ENCODE measurements at places on chromosomes 6 and 20.

GRCh38 chr20:61449057-61449609 lies 197.1 kb downstream of the CDH4 start:
- no peak for DNase-seq

DNA sequence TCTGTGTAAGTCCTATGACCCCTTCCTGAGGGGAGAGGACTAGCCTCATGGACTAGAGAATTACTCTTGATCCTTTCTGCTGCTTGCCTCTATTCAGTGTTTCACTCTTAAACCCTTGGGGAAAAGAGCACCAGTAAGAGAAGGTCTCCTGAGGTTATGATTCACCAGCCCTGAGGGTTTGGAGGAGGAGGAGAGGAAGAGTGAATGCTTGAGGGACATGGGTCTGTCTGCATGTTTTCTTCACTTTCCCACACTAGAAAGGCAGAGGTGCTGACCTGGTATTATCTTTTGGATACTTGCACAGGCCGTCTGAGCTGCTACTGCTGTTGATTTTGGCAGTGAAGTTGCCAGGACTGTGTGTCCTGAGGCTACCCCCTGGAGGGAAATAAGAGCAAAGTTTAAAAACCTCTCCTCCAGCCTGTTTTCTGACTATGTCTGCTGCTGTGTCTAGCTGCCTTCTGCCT lies 78.3 kb downstream of the CD109 start:
- DNase-seq = peak; percentile 91

DNA sequence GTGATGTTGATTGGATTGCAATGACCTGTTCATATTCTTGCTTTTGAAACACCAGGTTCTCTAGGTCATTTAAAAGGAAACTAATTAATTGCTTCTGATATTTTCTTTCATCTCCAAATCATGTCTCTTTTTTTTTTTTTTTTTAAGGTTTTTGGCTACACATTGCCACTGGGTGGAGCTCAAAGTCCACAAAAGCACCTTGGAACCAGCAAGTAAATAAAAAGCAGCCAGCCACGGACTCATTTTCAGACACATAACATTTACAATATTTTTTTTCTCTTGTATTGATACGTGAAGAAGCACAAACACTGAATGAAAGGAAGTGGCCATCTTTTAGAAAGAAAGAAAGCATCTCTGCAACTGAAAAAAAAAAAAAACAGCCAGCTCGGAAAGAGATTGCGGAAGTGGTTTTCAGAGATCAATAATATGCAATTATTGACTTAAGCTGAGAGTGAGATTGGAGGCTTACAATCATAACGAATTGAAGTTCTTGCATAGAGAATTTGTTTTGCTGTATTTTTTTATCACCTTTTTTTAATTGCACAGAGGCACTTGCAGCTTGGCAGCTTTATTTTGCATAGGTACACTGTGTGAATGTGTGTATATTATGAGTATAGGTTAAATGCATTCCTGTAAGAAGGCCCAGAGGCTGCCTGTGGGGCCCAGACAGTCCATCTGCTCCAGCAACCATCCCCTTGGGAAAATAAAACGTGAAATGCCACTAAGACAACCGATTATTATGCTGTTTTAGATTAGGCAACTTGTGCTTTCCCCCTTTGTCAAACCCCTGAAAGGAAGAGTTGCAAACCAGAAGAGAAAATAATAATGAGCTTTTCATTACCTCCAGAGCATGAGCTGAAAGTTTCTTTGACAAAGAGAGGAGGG lies 28.2 kb downstream of the CGA start:
- peak; percentile 65 for DNase-seq

- DNase-seq = no peak
Observed at GRCh38 chr6:47288267-47289090, 21.2 kb downstream of the TNFRSF21 start.

DNA sequence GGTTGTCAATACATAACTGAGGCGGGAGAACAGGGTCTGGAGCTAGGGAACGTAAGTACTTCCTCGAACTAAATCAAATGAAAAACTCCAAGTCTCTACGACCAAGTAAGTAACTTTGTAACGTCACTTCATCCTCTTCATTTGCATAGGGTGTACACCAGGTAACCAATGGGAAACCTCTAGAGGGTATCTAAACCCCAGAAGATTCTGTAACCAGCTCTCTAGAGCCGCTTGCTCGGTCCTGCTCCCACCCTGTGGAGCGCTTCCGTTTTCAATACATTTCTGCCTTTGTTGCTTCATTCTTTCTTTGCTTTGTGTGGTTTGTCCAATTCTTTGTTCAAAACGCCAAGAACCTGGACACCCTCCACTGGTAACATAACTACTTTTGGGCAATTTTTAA lies 133.5 kb upstream of the TMEM170B start:
- no peak for DNase-seq

DNA sequence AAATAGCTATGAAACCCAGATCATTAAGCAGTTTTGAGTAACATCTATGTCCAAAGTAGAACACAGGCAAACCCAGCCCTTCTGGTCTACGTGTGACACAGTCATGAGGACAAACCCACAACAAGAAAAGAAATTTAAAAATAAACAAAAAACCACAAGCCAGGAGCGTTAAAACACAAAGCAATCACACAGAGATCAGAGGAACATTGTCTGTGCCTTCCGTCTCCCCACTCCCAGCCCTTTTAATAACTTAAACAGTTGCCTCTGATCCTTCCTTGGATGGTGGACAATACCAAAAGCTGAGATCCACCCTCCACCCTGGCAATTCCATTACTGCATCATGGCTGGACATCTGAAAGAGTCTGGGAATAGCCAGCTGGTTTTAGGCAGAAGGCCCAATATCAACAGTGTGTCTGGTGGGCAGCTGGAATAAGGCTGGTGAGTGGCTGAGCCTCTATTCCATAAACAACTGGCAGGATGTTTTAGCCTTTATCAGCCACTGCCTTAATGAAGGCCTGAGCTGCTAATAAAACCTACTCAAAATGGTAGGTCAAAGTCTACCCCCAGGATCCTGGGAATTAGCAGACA lies 15.7 kb upstream of the LAMA4 start:
- DNase-seq = no peak

DNA sequence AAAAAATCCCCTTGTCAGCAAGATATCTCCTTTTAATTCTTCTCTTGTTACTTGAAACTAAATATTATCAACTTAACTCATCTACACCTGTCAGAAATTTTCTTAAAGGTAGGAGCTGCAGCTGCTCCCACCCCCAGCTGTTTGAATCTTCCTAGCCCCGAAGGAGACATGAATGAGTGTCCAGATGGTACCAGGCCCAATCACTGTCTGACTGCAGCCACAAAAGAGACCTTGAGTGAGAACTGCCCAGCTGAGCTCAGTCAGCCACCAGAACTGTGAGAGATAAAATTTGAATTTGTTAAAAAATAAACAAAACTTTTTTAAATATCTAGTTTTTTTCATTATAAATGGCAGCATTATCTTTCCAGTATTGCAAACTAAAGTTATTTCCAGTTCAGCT lies 84.7 kb downstream of the PRSS35 start:
- DNase-seq = no peak

DNA sequence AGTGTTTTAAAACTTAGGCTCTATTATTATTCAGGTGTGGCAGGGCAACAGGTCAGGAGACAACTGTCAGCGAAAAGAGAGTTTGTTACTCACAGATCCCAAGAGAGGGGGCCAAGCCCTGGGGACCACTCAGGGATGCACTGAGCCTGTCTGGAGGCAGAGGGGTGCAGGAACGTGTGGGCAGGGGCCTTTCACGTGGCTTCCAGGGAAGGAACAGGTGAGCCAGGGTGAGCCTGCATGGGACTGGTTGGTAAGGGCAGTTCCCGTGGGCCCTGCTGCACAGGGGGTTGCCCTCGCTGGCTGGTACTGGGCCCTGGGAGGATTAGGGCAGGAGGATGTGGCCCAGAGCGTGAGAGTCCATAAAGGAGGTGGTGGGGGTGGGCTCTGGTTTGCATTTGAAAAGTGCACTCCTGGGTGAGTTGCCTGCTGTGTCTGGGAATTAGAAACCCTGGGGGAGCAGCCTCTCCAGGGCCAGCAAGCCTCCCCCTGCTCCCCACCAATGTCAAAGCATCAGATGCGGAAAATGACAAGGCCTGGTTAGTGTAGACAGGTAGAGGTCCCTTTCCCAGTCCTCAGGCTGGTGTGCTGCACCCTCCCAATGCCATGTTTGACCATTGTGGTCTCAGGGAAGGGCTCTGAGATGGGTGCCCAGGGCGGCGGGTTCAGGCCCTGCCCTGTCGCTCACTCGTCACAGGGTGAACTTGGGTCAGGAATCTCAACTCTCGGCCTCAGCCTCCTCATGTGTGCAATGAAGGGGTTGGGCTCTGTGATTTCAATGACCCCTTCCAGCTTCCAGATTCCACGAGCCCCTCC lies 127.4 kb upstream of the RPS6KA2 start:
- no peak for DNase-seq

- no peak for DNase-seq
Observed at GRCh38 chr6:116011520-116011919, 49.2 kb downstream of the FRK start.

DNA sequence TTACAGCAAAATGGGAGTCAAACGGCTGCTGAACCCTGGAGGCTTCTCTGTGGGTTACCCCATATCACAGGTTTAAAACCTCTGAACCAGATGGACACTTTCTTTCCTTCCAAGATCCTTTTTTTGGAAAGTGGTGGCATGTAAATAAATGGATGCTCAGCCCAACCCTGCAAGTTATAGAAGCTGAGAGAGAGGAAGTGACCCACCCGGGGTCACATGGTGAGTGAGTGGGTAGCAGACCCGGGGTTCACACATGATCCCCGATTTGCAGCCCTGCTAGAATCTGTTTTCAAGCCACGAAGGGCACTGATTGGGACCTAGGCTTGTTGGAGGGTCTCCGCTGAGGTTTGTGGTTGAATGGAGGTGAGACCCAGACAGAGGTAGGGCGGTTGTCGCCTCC lies 32.0 kb downstream of the SIRPA start:
- DNase-seq = no peak

DNA sequence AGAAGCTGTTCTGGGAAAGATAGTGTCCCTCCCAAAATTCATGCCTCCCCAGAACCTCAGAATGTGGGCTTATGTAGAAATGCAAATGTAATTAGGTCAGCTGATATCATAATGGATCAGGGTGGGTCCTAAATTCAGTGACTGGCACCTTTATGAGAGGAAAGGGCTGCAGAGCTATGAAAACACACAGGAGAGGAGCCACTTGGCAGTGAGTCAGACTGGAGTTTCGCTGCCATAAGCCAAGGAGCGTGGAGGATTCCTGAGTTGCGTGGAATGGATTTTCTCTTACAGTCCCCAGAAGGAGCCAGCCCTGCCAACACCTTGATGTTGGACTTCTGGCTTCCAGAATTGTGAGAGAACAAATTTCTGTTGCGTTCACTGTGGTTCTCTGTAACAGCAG lies 249.8 kb upstream of the PMEPA1 start:
- no peak for DNase-seq

- DNase-seq = no peak
Observed at GRCh38 chr6:150409576-150410066, 40.8 kb downstream of the IYD start.

DNA sequence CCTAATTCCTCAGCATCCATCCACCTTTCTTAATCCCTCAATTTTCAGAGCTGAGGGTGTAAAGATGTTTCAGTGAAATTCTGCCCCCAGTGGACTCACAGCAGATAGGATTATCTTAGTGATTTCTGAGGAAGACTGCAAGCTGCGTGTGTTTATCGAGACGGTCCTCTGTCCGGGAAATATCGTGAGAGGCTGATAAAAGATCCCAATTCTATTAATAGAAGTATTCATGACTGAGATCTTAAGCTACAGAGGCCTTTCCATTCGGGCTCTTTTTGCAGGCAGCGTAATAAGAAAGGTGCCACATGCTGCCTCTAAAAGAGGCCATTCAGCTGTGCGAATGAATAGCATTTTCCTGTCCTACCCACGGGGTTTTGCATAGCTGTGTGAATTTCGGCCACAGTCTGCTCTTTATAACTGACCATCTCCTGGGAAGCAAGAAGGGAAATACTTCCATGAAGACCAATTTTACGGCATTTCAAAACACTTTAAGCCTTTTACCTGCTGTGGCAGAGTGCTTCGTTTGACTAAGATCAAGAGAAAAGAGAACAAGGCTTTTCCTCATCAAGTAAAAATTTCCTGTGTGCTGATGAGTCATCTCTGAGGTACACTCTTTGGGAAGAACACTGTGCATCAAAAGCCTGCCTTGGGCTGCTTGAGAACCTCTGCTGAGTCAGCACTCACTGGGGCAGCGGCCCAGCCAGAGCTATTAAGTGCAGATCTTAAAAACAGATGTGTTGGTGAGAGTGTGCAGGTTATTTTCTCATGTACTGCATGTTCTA lies 208.8 kb downstream of the ARHGAP18 start:
- DNase-seq = peak; percentile 97

GRCh38 chr6:89297695-89298351 lies 17.3 kb downstream of the GABRR2 start:
- DNase-seq = peak; percentile 94

- DNase-seq = no peak
Observed at GRCh38 chr6:27765028-27765590, 147.1 kb downstream of the OR2B2 start.

- no peak for DNase-seq
Observed at GRCh38 chr6:89689732-89690131, 51.2 kb upstream of the LYRM2 start.

DNA sequence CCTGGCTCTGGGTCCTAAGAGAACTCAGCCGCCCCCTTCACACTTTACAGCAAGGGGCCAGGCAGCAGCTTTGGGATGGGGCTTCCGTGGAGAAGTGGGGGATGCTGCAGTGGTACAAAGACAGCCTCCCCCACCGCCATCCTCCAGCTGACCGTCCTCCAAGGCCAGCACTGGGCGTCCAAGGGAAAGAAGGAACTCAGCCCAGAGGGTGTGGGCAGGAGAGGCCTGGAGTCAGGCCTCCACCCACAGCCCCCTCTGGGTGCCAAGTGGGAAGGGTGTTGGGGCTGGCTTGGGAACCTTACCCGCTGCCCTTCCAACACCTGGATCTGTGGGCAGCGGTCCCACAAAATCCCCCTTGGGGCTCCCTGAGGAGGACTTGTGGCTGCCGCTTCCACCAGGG lies 13.1 kb downstream of the STMN3 start:
- no peak for DNase-seq

- peak; percentile 60 for DNase-seq
Observed at GRCh38 chr6:126804332-126805064, 314.0 kb upstream of the RSPO3 start.
